Osteoblast (primary cell): ENCODE measurements at places on chromosomes 13 and 19. TPM values are rescaled to one million over a fixed set of nuclear protein-coding genes. Genes with fewer than 3 reads are reported as not detected.

CALR3 gene
- total RNA-seq, result not detected in 2 replicates

SLC25A41 gene
- total RNA-seq, result not detected in 2 replicates

ZGLP1 gene
- total RNA-seq, result 0.59 and 0.72 TPM in 2 replicates

NR2F6 gene
- total RNA-seq, result 29.5 and 32.2 TPM in 2 replicates

TRPC4 gene
- total RNA-seq, result 8.3 and 9.8 TPM in 2 replicates

CAMSAP3 gene
- not detected in 2 replicates for total RNA-seq

CD320 gene
- total RNA-seq, result 18.6 and 22.8 TPM in 2 replicates

INAFM1 gene
- total RNA-seq, result 2.5 and 4.4 TPM in 2 replicates

PROZ gene
- not detected in 2 replicates for total RNA-seq

ATXN8OS gene
- total RNA-seq, result not detected in 2 replicates

KLK4 gene
- total RNA-seq, result 0.29 TPM in 1 of 2 replicates, not detected in the other

GGACT gene
- 7.1 and 7.6 TPM in 2 replicates for total RNA-seq

NCR1 gene
- 0.36 and 0.59 TPM in 2 replicates for total RNA-seq

IGFL2 gene
- not detected in 2 replicates for total RNA-seq

ZNF726 gene
- total RNA-seq, result 1.8 and 2.1 TPM in 2 replicates

URAD gene
- not detected in 2 replicates for total RNA-seq

KASH5 gene
- total RNA-seq, result not detected in 2 replicates

- no peak for DNase-seq
Observed at GRCh38 chr13:113746143-113746525, 12.9 kb upstream of the TMEM255B start.

DNA sequence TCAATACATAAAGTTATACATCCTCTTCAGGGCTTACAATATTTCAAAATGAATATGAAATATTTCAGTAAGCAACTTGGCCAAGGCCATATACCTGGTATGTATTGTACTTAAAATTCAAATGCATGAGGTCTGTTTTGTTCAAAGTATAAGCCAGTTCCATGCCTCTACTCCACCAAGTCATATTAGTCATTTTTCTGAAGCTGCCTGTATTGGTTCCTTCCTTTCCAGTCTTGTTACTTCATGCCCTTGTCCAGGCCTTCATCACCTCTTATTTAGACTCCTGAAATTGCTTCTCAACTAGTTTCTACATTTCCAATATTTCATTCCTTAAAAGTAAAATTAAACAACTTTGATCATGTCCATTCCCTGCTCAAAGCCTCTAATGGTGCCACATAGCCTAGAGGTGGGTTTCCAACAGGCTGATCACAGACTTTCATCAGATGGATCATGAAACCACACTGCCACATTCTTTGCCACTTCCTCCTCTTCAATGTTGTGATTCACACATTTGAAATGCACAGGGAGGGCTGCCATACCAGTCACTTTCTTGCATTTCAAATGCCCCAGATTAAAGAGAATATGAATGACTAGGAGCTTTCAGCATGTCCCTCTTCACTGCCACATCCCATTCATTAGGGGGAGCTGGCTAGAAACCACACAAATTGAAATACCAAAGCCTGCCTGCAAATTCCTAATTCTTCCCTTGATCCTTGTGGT lies 424.1 kb upstream of the DACH1 start:
- no peak for DNase-seq

DNA sequence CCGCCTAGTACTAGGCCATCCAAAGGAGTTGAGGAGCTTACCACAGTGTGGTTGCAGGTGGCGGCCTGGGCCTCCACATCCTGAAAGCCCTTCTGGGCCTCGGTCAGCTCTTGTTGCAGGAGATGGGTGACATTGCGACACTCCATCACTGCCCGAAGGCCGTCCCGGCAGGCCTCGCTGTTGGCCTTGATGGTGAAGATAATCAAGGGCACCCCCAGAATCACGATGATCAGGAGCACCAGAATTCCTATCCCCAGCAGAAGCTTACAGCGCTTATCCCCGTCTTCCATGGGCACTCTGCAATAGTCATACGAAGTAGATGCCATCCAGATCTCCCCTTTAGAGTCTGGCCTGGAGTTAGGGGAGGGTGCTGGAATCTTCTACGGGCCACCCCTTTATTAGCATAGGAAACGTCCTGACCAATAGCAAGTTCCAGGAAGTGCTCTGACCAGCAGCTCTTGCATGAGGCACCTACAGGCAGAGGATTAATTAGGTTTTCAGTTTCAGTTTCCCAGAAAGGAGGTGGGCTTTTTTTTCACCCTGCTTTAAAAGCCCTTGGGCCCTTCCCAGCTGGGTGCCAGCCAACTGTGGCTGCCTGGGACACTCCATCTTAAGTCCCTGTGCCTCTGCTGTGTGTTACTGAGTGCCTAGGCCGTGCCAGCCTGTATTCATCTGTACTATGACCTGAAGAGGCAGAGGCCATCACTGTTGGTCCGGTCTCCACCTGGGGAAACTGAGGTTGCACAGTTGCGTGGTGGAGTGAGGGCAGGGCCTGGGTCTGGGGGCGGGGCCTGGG lies at the start of gene BST2:
Gene BST2, minus strand, starts transcription at position 381 of the 796 bp plus-strand sequence. Its CDS starts 55 bp downstream, at position 326.
- peak; percentile 96 for DNase-seq

GRCh38 chr13:20473139-20473538 lies 52.5 kb downstream of the CRYL1 start:
- peak; percentile 86 for DNase-seq

DNA sequence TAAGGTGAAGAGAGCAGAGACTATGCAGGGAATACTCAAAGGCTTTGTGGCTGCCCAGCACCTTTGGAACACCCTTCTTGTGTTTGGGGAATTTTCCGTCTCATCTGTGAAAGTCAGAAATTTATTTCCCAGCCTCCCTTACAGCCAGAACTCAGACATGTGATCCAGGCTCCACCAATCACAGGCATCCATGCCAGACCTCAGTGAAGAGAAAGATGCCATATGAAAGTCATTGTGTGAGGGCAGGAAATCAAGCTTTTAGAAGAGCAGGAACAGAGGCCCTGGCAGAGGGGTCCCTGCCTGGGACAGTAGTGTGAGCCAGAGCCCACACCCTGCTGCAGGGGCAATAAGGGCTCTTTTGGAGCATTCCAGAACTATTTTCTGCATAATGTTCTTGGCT lies 12.1 kb downstream of the CCDC70 start:
- no peak for DNase-seq

- no peak for DNase-seq
Observed at GRCh38 chr13:51827254-51827653, 17.7 kb downstream of the TMEM272 start.

DNA sequence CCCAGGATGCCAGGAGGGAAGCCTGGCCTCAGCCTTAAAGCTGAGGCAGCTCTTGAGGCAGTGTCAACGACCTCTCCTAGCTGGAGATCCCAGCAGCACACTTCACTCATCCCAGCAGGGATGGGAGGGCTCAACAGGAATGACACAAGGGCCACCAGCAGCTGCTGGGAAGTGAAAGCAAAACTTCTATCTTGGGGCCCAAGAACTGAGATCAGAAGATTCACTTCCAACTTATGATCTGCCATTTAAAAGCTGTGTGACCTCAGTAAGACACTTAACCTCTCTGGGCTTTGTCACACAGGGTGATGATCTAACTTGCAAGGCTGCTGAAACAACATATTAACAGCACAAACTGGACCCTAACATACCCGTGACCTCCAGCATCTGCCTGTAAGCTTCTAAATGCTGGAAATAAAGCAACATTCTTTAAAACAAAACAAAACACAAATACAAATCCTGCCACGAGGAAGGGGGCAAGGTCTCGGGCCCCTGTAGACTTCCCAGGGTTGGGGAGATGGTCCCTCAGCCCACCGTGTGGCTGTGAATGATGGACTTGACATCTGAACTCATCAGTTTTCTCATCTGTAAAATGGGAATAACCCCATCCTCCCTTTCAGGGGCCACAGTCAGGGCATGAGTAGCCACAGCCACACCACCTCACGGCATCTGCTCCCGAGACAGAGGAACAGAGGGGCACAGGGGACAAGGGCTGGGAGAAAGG lies 22.7 kb downstream of the ELL start:
- peak; percentile 81 for DNase-seq

DNA sequence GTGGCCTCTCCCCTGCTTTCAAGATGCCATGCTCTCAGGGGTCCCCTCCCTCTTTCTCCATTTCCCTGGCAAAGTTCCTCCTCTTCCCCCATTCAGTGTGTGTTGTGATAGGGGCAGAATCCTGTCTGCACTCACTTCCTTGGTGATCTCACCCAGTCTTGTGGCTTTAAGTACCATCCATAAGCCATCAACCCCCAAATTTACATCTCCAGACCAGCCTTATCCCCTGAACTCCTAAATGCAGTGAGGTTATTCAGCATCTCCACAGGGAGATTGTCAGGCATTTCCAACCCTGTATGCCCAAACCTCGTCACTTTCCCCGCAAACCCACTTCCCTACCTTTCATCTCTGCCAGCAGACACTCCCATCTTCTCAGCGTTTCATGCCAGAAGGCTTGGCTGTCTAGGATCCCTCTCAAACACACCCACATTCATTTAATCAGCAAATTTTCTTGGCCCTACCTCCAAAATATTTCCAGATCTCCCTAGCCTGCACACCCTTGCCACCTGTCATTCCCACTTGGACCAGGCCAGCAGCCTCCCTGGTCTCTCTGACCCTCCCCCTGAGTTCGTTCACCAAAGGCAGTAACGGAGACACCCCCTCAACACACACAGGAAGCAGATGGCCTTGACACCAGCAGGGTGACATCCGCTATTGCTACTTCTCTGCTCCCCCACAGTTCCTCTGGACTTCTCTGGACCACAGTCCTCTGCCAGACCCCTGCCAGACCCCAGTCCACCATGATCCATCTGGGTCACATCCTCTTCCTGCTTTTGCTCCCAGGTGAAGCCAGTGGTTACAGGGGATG lies at the start of gene HCST:
Gene HCST, plus strand, starts transcription at position 676 of the 808 bp plus-strand sequence. Its CDS starts 65 bp downstream, at position 741.
- DNase-seq, result peak; percentile 88

GRCh38 chr13:85261757-85262346 lies 537.4 kb downstream of the SLITRK6 start:
- no peak for DNase-seq

DNA sequence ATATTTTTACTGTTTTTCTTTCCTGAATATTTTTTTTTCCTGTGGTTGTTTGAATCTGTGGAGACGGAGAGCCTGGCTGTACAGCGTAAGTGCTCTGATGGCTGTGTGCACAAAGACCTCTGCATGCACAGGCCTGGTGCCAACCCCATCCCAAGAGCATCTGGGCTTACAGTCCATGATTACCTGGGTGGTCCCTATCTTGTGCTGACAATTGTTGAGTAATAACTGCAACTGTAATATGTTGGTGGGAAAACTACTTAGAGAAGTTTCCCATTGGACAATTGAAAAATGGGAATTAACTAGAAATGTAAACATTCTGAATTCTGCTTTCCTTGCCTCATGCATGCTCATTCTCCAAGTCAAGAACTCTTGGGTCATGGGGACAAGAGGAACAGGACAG lies 268.7 kb downstream of the SHISA2 start:
- no peak for DNase-seq

- peak; percentile 13 for DNase-seq
Observed at GRCh38 chr19:52724701-52725514, 9.9 kb downstream of the ZNF611 start.

DNA sequence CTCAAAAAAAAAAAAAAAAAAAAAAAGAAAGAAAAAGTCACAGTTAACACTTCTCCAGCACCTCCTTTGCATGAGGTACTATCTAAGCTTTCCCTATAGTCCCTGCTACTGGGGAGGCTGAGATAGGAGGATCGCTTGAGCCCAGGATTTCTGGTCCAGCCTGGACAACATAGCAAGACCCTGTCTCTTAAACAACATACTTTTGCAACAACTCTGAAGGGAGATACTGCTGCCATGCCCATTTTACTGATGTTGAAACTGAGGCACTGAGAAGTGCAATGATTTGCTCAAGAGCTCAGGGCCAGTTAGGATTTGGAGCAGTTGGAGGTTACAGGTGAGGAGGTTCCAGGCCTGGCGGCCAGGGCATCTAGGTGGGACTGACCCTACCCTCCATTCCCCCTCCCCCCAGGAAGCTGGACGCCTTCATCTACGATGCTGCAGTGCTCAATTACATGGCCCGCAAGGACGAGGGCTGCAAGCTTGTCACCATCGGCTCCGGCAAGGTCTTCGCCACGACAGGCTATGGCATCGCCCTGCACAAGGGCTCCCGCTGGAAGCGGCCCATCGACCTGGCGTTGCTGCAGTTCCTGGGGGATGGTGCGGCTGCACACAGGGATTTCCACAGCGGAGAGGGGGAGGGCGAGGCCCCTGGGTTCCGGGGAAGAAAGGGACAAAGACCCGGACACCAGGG lies 4.3 kb upstream of the GRWD1 start:
- peak; percentile 60 for DNase-seq

GRCh38 chr19:33335446-33335845 lies 33.1 kb upstream of the CEBPA start:
- no peak for DNase-seq

DNA sequence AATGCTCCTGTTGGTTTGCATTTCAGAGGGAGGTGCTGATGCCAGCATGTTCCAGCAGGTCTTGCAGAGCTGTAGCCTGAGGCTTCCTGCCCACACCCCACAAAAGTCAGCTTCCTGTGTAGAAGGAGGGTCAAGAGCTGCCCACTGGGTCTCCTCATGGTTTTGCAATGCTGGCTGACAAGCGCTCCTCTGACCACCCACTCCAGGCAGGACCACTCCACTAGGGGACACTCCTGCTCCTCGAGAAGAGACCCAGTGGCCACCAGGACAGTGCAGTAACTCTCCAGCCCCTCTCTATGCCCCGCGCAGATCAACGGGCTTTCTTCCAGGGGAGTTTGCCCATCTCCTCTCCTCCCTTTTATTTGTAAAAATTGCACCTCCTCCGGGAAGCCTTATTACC lies 72.9 kb upstream of the UQCRFS1 start:
- DNase-seq, result no peak

- peak; percentile 1 for DNase-seq
Observed at GRCh38 chr13:83350569-83350968, 531.7 kb downstream of the SLITRK1 start.

- no peak for DNase-seq
Observed at GRCh38 chr13:27896726-27897125, 23.1 kb upstream of the PDX1 start.

- DNase-seq, result no peak
Observed at GRCh38 chr13:42061943-42062342, 13.5 kb downstream of the DGKH start.

DNA sequence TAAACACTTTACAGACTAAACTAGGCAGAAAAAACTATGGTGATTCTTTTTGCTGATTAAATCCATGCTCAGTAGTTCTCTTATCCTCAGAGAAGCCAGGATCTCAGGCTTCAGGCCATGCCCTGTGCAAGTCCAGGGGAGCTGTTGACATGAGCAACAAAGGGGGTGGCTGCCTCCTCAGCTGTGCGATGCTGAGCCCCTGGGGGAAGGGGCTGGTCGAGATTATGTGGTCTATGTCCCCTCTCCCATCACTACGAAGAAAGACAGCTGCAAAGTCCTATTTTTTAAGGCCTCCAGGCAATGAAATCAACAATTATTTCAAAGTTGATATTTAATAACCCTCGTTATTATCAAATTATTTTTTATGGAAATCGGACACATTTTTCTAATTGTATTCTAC lies 37.0 kb downstream of the IRS2 start:
- DNase-seq, result no peak

GRCh38 chr13:76148926-76149325 lies 512.8 kb downstream of the LMO7 start:
- peak; percentile 66 for DNase-seq

DNA sequence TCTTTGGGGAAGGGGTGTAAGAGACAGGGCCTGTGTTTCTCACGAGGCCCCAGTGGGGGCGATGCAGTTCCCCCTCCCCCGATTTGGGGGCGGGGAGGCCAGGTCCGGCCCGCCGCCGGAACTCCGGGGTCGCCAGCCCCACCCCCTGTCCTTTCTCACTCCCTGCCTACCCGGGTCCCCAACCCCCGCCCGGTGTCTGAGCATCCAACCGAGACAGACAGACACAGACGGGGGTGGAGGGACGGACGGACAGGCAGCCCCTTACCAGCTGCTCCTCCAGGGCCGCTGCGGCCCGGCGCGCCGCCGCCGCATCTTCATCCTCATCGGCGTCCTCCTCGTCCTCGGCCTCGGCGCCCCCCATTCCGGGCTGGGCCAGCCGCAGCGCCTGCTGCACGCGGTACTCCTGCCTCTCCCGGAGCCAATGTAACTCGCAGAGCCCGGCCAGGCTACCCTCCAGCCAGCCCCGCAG lies 397 bp downstream of the DACT3 start:
- no peak for DNase-seq
